ENCODE measurements at places on chromosomes 3 and 15.

DNA sequence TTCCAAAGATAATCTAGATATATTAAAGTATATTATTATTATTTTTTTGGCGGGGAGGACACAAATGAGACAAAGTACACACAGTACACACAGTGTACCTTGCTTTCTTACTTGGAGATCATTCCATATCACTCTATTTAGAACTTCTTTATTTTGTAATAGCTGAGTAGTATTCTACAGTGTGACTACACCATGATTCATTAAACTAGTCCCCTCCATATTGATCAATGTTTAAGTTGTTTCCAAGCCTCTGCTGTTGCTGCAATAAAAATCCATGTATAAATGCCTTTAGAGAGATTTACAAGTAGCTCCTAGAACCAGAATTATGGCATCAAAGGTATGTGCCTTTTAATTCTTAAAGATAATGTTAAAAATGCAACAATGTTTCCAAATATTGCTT lies 38.8 kb downstream of the PYGO1 start:
- DNase-seq: no peak

- DNase-seq: peak; percentile 68
Observed at GRCh38 chr3:158731938-158732855, at the start of gene RARRES1. Gene RARRES1 (minus strand): TSS chr3:158732457. CDS start chr3:158732415, 42 bp downstream.

DNA sequence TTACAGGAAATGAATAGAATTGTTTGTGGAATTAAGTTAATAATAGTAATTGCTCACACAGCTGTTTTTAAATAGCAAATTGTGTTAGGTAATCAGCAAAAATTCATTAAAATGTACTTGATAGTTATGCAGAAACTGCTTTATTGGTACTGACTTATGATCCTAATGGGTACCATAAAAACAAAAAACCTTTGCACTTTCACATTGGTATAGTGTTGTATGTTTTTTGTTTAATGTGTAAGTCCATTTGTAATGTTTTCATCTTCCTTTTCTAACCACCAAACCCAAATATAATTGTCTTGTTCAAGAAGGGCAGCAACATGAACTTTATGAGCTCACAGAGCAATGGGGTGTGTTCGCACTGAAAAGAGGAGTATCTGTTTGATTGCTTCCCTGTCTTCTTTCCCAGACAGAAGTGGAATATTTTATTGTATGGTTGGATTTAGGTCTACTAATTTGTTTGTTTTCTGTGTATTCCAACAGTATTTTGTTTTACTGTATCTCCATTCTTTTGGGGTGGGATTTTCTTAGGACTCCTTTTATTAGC lies 135.8 kb downstream of the TCF12 start:
- DNase-seq: no peak

GRCh38 chr15:96020133-96020532 lies 310.4 kb upstream of the NR2F2 start:
- no peak for DNase-seq

DNA sequence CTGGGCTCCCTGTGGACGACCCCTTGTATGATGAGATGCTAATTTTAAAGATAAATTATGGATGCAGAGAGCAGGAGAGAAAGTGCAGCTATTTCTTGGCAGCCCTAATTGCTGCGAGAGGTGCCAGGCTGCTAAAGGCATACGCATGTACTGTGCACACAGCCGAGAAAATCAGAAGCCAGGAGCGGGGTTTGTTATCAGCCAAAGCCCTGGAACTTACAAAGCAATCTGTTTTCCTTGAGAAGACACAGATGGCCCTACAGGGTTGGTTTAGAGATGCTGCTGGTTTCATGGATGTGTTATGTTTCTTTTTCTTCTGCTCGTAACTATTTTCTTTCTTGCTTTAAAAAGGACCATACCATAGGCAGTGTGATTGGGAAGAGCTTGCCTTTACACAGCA lies 11.7 kb upstream of the CCK start:
- DNase-seq: no peak

GRCh38 chr15:85693277-85693676 lies 101.4 kb downstream of the KLHL25 start:
- no peak for DNase-seq

DNA sequence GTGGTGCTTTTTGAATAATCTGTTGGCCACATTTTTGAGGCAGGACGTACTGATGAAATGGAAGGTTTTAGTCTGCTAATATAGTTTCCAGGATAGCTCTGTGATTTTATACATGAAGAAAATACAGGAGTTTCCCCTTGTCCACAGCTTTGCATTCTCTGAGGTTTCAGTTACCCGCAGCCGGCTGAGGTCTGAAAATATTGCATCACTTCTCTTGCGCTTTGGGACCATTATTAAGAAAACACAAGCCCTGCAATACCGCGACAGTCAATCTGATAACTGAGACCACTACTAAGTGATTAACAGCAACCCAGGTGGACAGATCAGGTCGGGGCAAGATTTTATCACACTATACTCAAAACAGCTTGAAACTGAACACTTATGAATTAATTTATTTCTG lies 33.0 kb downstream of the BLM start:
- no peak for DNase-seq

- DNase-seq: no peak
Observed at GRCh38 chr3:86152620-86153019, 838.3 kb downstream of the VGLL3 start.

DNA sequence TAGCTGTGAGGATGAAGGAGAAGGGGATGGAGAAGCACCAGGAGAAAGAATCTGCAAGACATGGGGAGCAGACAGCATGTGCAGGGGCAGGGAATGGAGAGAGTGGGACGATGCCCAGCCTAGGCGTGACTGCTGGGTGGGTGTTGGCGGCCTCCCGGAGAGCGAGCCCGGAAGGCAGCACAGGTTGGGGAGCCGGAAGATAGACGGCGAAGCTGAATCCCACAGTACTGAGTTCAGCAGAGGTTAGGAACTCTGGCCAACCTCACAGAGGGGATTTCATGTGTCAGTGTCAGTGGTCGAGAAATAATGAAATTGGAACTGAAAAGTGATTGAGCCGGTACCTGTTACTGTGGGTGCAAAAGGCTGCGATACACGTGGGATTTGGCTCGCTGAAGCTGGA lies 55.2 kb downstream of the PXYLP1 start:
- DNase-seq: no peak

GRCh38 chr15:39443659-39444219 lies 137.1 kb upstream of the THBS1 start:
- DNase-seq: no peak

GRCh38 chr3:159971311-159971710 lies 17.3 kb upstream of the IL12A start:
- no peak for DNase-seq

GRCh38 chr3:137460944-137461343 lies 303.2 kb upstream of the SOX14 start:
- DNase-seq: no peak

DNA sequence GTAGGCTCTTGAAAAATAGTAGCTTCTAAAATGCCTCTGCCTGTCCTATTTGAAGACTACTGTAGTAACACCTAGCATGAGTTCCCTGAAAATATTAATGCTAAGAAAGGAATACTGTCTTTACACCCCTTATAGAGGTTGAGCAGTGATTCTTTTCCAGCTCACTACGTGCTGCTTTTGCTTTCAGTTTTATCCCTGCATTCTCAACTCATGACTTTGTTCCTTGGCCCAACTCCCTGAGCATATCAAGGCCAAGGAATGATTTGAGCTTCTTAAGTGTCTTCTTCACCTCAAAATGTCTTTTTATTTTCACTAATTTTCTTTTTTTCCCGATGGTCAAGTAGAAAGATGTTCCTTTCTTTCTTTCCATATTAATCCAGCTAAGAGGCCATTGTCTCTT lies 16.5 kb upstream of the P2RY13 start:
- peak; percentile 80 for DNase-seq

DNA sequence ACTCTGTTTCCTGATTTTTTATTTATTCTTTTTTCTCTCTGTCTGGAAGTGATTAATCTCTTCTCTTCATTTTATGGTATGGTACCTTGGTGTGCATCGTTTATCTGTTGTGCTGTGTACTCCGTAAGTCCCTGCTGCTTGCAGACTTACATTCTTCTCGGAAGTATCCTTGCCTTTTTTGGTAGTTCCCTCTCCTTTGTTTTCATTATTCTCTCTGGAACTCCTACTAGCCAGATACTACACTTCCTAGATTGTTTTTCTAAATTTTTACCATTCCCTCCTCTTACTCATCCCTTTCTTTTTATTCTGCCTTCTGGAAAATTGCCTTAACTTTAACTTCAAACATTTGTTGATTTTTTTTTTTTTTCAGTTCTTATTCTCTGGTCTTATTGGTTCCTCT lies 27.2 kb downstream of the PIK3CA start:
- no peak for DNase-seq

DNA sequence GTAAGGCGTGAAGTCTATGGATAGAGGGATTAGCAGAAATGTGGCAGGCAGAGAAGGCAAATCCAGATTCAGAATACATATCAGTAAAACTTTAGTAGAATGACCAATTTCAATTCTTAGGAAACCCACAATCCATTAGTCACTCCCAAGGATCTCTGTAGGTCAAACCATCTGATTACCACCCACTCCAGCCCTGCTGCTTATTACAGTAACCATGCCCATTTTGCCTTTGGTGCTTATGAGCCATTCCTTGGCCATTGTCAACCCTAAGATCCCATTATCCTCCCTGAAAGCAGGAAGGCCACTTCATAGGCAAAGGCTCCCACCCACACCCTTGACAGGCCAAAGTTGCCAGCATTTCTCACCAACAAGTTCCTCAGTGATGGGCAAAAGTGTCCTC lies 5.1 kb upstream of the KLHL40 start:
- peak; percentile 31 for DNase-seq

DNA sequence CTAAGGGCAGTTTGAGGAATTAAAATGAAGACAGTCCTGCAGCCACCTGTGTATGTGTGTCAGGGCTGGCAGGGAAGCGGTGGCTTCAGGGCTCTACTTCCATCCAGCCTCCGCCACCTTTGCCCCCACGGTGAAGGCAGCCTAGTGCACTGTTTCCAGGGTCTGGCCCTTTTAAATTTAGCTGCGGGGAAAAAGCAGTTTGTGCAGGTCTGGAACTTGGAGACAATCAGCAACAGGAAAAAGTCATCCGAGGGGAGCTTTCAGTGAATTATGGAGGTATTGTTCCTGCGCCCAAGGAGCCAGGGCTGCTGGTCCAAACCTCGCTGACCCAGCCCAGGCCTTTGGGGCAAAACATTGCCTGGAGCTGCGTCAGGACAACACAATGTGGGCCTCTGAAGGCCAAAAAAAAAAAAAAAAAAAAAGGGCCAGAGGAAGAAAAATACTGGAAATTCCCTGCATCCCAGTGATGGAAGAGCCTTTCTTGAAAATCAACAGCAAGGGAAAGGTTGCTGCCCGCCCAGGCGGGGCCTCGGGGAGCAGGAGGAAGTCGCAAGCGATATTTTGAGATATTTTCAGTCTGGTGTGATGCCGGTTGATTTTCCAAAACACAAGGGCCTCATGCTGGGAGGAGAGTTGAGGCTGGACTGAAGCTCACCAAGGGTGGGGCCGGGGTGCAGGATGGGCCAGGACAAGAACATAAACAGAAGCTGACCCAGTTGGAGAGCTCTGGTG lies 25.5 kb upstream of the FGD5 start:
- no peak for DNase-seq

DNA sequence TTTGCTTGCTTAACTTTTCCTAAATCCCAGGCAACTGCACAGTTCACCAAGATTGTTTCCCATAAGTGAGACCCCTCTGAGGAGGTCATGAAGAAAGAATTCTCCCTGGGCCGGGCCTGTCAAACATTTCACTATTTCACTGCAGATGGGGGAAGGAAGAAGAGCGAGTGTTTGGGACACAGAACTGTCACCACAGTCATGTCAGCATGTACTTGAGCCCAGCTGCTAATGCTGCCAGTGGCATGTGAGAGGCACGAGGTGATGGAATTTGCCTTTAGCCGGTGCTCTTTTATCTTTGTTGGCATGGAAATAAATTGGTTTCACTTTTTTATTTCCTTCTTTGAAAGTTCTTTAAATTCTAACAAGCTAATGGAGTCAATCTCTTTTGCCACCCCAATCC lies 277.9 kb upstream of the GADL1 start:
- no peak for DNase-seq

DNA sequence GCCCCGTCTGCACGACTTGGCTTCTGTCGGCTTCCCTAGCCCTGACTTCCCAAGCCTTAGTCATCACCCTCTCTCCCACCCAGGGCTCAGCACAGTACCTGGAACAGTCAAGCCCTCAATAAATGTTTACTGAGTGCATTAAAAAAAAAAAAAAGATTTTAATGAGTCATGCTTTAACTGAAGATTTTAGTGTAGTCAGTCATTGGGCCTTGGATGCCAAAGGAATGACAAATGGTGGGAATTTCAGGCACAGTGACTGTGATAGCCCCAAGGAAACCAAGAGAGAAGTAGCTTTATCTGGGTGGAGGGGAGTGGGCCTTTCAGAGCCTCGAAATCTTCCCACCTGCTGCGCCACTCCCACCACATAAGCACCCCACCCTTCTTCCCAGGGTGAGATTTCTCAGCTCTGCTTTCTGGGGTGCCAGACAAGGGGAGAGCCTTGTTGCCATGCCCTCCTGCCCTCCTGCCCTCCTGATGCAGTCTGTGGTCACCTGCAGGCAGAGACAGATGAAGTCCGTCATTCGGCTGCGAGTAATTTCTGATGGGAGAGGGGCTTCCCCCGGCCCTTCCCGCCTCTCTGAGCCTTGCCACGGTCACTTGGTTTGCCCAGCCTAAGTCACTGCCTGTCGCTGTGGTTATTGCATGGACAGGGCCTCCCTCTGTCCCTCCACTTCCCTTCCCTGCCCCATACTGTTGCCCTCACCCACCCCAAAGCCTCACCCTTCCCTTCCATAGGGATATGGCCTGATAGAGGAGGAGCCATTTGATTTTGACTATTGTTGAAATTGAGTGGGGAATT lies 41.8 kb downstream of the SMAD3 start:
- peak; percentile 98 for DNase-seq

DNA sequence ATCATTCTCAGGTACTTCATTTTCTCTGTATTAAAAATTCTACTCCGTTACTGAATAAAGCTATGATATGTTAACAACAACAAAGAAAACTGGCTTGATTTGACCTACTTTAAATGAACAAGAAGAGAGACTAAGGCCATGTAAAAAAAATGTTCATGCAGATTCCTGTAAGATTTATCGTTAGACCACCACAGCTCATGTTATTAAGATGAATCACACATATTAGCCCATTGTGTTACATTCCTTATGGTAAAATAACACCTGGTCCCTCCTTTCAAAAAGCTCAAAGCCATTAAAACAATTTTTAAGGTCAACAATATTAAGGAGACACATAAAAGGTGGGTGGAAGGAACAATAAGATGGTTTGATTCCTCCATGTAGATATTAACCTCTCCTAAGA lies 6.3 kb downstream of the THOC7 start:
- peak; percentile 63 for DNase-seq

DNA sequence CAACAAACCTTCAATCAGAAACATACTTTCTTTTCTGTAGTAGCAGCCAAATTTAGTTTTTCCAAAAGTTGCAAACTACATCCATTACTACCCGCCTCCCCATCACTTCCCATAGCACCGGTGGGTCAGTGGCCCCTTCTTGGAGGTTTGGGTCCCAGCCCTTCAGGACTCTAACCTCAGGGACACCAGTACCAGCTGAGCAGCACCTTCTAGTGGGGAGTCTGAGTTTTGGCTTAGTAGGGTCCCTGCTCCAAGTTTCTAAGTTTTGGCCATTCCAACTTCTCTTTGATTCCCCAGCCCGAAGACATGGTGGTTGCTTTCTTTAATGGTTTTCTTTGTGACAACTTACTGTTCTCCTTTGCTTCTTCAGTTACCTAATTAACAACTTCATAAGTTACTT lies 160.6 kb downstream of the ECT2 start:
- no peak for DNase-seq

- DNase-seq: peak; percentile 69
Observed at GRCh38 chr15:55909036-55909811, 84.2 kb downstream of the NEDD4 start.

GRCh38 chr15:93020976-93021772 lies 67.8 kb downstream of the RGMA start:
- no peak for DNase-seq

- DNase-seq: no peak
Observed at GRCh38 chr3:158762701-158763100, 30.4 kb upstream of the RARRES1 start.
